ENCODE measurements at places on chromosomes 11 and 22. TPM values are rescaled to one million over a fixed set of nuclear protein-coding genes. Genes with fewer than 3 reads are reported as not detected.

OR5B21 gene
- total RNA-seq = not detected

AASDHPPT gene
- total RNA-seq = 59.5 TPM

DNA sequence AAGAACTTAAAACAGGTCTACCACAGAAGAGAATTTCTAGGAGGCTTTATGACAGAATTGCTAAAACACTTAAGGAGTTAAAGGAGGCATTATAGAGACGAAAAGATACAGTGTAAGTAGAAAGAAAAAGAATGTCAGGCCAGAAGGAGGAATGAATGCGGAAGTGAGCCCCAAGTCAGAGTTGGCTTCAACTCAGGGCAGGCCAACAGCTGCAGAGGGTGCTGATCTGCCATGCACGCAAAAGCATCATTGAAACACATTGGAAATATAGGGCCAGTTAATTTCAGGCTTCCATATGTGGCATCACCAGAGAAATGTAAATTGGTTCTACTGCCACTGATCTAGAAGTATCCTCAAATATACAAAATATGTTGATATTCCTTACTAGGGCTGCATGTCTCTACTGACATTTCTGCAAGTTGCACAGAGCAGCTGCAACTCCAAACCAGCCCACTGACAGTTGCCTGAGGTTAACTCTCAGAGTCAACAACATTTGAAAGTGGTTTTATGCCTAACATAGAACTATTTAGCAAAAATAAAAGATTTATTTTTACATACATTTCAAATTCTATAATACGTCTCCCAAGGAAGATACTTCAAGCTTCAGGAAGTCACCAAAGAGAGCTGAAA lies 324.1 kb downstream of the C11orf87 start:
- DNase-seq = no peak
- H3K36me3 ChIP-seq = no peaks in the 10 kb centered on the region
- H3K4me3 ChIP-seq = no peak overlapping the region
- H3K27me3 ChIP-seq = no peaks in the 10 kb centered on the region
- H3K27ac ChIP-seq = no peak overlapping the region
- H3K4me1 ChIP-seq = peaks cover 6% of the 10 kb centered on the region

- DNase-seq = no peak
- peaks cover 14% of the 10 kb centered on the region for H3K4me1 ChIP-seq
- no peaks in the 10 kb centered on the region for H3K27me3 ChIP-seq
Observed at GRCh38 chr11:721741-722345, 15.8 kb downstream of the EPS8L2 start.

GRCh38 chr22:19081351-19081750 lies 40.9 kb downstream of the DGCR2 start:
- no peaks in the 10 kb centered on the region for H3K36me3 ChIP-seq
- H3K27ac ChIP-seq = no peak overlapping the region
- no peaks in the 10 kb centered on the region for H3K27me3 ChIP-seq
- H3K4me3 ChIP-seq = no peak overlapping the region

DNA sequence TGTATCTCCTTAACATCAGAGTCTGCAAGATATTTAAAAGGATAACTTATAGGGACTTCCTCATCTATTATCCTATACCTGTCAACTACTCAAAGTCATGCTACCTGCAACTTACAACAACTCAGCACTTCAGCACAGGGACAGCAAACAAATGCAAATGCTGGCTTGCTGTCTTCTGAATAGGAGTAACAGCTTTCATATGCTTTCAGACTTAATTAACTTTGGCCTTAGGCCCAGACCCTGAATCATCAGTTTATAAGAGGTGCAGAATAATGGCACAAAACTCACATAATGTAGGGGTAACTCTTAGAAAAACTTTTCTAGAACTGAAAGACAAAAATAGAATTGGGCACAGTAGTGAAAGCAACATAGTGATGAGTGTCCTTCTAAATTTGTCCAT lies 953.4 kb downstream of the DLG2 start:
- no peaks in the 10 kb centered on the region for H3K4me1 ChIP-seq
- no peaks in the 10 kb centered on the region for H3K27me3 ChIP-seq
- H3K36me3 ChIP-seq = no peaks in the 10 kb centered on the region
- no peak for DNase-seq

DNA sequence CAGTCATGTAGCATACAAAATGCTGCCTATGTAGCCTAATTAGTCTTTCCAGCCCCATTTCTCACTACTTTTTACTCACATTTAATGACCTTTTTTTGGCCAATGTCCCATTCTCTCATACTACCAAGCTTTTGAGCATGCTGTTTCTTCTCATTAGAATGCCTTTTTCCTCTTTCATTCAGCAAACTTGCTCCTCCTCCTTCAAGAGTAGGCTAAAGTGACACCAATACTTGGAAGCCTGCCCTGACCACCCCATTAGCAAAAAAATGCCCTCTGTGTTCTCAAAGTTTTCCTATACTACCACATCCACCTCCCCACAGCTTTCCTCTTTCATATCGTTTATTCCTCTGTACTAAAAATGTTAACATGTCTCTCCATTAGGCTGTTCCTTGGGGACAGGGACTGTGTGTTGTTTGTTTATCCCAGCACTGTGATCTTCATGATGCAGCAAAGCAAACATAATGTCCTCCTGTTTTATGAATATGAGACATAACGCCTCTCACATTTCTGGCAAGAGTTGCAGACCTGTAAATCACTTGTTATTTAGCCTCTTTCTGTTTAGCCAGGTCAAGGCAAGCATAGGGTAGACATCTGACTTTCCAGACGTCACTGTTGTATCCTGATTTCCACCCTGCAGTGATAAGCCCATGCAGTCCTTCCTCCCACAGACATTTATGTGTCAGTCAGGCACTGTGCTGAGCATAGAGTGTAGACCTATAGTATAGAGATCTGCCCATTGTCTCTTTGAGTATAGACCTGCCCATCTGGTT lies 62.0 kb upstream of the UCP3 start:
- no peaks in the 10 kb centered on the region for H3K27me3 ChIP-seq
- DNase-seq = no peak
- H3K27ac ChIP-seq = no peak overlapping the region
- H3K36me3 ChIP-seq = 0 out of 2 replicates have a peak, but pooled peaks cover 4% of the 10 kb centered on the region

All from HCT116 (cell line).